ENCODE measurements at places on chromosomes 1 and 21. TPM values are rescaled to one million over a fixed set of nuclear protein-coding genes. Genes with fewer than 3 reads are reported as not detected.
A peak's percentile ranks its signal among the peaks of the same experiment; 100 is the strongest.

Gene TRAF5
- total RNA-seq = 17.8 TPM

Gene CA6
- not detected for total RNA-seq

Gene AMY1C
- not detected for total RNA-seq

Gene PLA2G2C
- total RNA-seq = not detected

Gene ABCA4
- total RNA-seq = not detected

Gene ILF2
- 348 TPM for total RNA-seq

- H3K4me1 ChIP-seq = peaks cover 29% of the 10 kb centered on the region
- no peaks in the 10 kb centered on the region for H3K36me3 ChIP-seq
Observed at GRCh38 chr1:222994511-222995235, 148.4 kb downstream of the TLR5 start.

DNA sequence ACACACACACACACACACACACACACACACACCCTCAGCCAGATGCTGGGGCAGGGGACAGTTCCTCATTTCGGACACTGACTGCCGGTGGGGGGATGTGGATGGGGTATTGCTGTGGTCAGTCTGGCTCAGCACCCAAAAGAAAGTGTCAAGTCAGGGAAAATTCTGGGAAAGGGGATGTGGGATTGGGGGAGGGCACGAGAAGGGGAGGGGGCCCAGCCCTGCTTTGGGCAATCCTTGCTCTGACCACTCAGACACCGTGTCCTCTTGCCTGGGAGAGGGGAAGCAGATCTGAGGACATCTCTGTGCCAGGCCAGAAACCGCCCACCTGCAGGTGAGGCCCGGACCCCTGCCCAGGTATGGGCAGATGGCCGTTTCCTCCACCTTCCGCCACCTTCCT is at the start of gene C1QC:
C1QC (plus strand) TSS at position 253 of the 400 bp plus-strand sequence. CDS start 391 bp downstream, outside the sequence.
- no peak for DNase-seq
- no peaks in the 10 kb centered on the region for H3K27me3 ChIP-seq
- H3K4me1 ChIP-seq = no peaks in the 10 kb centered on the region
- no peaks in the 10 kb centered on the region for H3K36me3 ChIP-seq
- no peak within 1 kb of the TSS for H3K27ac ChIP-seq
- no peak within 1 kb of the TSS for H3K4me3 ChIP-seq

DNA sequence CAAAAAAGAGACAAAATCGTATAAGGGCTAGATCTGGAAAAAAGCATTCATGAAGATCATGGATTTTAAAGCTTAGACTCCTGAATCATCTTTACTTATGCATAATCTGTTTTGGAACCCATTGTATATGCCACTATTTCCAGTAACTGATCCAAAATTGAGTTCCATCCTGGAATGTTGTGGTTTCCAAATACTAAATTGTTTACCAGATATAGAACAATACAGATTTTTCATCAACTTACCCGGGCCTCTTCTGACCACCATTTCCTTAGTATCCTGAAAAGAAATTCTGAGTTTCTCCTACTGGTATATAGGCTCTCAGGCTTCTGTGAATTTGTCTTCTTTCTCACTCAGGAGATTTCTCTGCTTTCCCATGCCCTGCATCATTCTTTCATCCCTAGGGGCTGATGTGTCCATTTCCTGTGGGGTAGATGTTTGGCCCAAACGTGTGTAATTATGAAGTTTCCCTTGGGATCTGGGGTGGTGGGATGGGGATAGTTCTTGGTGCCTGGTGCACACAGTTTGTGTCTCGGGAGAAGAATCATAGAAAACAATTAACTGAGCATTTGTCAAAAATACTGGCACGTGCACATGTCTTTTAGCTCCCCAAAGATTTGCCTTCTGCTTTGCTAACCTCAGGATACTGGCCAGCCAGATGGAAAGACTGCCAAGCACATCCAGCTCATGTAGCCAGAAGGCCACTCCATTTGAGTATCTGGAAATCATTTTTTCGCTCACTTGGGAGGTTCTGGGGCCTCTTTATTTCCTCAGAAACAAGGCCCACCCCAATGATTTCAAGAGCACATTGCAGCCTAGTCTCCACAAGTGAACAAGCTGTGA is 127.8 kb downstream of the NTMT2 start:
- no peak overlapping the region for H3K27ac ChIP-seq
- no peaks in the 10 kb centered on the region for H3K4me1 ChIP-seq
- no peak for DNase-seq
- no peak overlapping the region for H3K4me3 ChIP-seq

GRCh38 chr1:54585181-54586066 is 37.4 kb downstream of the ACOT11 start:
- no peaks in the 10 kb centered on the region for H3K36me3 ChIP-seq
- DNase-seq = no peak
- no peak overlapping the region for H3K27ac ChIP-seq
- no peak overlapping the region for H3K4me3 ChIP-seq
- H3K27me3 ChIP-seq = no peaks in the 10 kb centered on the region

DNA sequence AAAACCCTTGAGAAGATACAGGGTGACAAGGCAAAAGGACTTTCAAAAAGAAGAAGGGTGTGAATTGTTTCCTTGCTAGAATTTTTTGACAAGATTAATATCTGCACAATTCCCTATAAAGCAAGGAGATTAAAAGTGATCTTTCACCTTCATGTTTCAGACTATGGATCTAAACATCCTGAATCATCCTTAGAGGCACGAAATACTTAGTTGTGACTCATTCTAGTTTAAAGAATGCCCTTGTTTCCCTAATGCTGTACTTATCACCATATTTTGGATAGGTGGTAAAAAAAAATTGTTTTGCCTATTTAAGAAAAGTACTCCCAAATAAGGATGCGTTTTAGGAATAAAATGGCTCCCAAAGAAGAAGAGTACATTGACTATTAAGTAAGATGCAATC is 415.1 kb downstream of the LRRIQ3 start:
- H3K4me3 ChIP-seq = no peak overlapping the region
- no peaks in the 10 kb centered on the region for H3K27me3 ChIP-seq
- no peak for DNase-seq

GRCh38 chr21:45545691-45546531 is 3.7 kb upstream of the SLC19A1 start:
- DNase-seq = no peak
- no peak overlapping the region for H3K4me3 ChIP-seq
- no peaks in the 10 kb centered on the region for H3K27me3 ChIP-seq
- peaks cover 4% of the 10 kb centered on the region for H3K36me3 ChIP-seq
- no peak overlapping the region for H3K27ac ChIP-seq

DNA sequence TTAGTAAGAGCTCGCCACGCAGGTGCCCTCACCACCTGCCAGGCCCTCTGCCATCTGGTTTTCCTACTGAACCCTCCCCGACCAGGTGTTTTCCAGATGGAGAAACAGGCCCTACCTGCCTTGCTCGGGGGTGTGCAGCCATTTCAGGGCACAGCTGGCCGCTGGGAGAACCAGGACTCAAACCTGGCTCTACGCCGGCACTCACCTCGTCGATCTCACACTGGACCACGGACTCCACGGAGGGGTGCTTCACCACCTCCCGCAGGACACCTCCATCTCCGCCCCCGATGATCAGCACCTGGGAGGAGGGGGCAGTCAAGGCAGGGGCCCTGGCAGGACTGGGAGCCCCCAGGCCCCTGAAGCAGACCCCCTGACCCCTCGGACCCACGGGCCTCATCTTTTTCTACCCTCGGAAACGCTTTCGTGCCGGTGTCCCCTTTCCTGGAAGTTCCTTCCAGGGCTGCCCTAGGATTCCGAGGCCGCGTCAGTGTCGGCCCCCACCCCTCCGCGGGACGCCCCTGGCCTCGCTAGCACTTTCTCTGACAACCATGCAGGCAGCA is 1.1 kb downstream of the SRM start:
- peak overlapping the region; percentile 97 for H3K4me3 ChIP-seq
- no peak for DNase-seq
- peaks cover 67% of the 10 kb centered on the region for H3K36me3 ChIP-seq

- no peak overlapping the region for H3K27ac ChIP-seq
- no peak overlapping the region for H3K4me3 ChIP-seq
- H3K36me3 ChIP-seq = peaks cover 29% of the 10 kb centered on the region
- H3K27me3 ChIP-seq = no peaks in the 10 kb centered on the region
- no peak for DNase-seq
Observed at GRCh38 chr1:111192658-111193519, 7.6 kb downstream of the DENND2D start.

DNA sequence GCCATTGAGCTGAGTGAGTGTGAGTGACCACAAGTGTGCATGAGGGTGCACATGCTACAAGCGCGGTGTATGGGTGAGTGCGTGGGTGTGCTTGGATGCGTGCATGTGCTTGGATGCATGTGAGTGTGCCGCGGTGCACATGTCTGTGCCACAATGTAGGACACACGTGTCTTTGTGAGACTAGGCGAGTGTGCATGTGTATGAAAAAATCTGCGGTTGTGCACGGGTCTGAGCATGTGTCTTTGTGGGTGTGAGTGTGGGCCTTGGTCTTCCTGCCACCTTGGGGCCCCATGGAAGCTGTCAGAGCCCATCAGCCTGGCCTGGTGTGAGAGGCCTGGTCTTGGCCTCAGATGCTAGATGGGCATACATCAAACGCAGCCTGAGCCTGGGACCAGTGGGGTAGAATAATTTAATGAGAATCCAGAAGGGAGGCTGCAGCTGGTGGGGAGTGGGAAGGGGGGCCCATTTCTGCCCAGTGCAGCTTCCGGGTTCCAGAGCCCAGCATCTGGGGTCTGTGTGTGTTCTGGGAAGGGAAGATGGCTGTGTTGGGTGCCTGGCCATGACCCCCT is 103.9 kb upstream of the SLC2A1 start:
- no peak overlapping the region for H3K4me3 ChIP-seq
- H3K4me1 ChIP-seq = no peaks in the 10 kb centered on the region
- DNase-seq = no peak
- H3K27me3 ChIP-seq = no peaks in the 10 kb centered on the region
- H3K36me3 ChIP-seq = no peaks in the 10 kb centered on the region
- H3K27ac ChIP-seq = no peak overlapping the region

GRCh38 chr1:151267760-151268159 is 13.2 kb downstream of the PSMD4 start:
- no peaks in the 10 kb centered on the region for H3K27me3 ChIP-seq
- H3K4me3 ChIP-seq = no peak overlapping the region
- DNase-seq = no peak
- H3K4me1 ChIP-seq = no peaks in the 10 kb centered on the region

DNA sequence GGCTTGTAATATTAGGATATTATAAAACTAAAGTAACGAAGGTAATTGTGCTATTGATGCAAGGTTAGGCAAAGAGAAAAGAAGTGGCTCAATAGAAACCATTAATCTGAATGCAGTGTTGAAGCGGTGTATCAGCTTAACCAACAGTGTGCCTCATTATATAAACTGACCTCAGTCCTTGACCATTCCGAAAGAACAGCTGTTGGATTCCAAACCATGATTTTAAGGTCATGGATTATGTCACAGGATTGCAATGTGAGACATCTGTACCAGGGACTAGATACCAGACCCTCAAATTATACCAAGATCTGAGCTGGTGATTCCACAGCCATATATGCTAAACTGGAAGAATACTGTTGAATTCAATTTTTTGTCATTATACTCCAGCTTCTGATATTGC is 134.2 kb upstream of the HP1BP3 start:
- H3K4me1 ChIP-seq = no peaks in the 10 kb centered on the region
- H3K36me3 ChIP-seq = peaks cover 26% of the 10 kb centered on the region
- DNase-seq = no peak
- no peak overlapping the region for H3K27ac ChIP-seq
- no peak overlapping the region for H3K4me3 ChIP-seq

DNA sequence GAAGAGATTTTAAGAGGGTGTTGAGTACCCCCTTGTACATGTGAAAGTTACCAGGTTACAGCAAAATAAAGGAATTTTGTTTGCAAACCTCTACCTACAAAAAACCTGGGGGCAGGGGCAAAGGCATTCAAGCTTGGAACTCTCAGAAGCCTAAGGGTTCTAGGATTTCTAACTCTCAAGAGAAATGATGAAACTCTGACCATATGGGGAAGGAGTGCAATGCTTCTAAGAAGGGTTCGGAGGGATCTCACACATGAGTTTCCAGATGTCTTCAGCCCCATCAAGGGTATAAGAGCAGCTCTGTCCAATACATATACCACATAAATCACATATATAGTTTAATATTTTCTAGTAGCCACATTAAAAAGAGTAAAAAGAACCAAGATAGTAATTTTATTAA is 7.3 kb upstream of the FCGR2A start:
- H3K4me1 ChIP-seq = no peaks in the 10 kb centered on the region
- no peak for DNase-seq
- H3K4me3 ChIP-seq = no peak overlapping the region
- H3K36me3 ChIP-seq = no peaks in the 10 kb centered on the region
- H3K27ac ChIP-seq = no peak overlapping the region

- no peak for DNase-seq
- peaks cover 13% of the 10 kb centered on the region for H3K36me3 ChIP-seq
- H3K4me3 ChIP-seq = no peak overlapping the region
- H3K4me1 ChIP-seq = peaks cover 16% of the 10 kb centered on the region
- H3K27ac ChIP-seq = no peak overlapping the region
Observed at GRCh38 chr1:21451981-21452411, 12.1 kb downstream of the NBPF3 start.

GRCh38 chr21:32929633-32930038 is 96.1 kb upstream of the OLIG2 start:
- H3K36me3 ChIP-seq = no peaks in the 10 kb centered on the region
- peaks cover 26% of the 10 kb centered on the region for H3K27me3 ChIP-seq
- H3K4me3 ChIP-seq = no peak overlapping the region
- DNase-seq = no peak
- H3K4me1 ChIP-seq = no peaks in the 10 kb centered on the region

Data from MCF 10A (cell line).